Sciatic nerve (tissue), 2 donors: ENCODE measurements at places on chromosomes 3 and 15.

DNA sequence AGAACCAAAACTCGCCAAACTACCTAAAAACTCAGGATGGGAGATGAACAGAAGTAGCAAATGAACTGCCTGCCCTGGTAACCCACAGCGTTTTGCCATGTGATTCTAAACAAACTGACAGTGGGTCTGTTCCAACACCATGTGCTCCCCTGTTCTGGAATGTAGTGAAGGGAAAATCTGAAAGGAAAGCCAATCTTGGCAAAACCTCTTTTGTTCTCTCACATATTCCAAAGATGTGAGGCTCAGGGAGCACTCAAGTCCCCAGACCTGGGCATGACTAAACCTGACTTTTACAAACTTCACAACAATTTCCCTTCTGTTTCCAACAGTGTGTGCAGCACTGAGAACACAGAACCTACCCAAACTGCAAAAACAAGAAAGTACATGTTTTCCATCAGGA, 116.1 kb downstream of the IMPG2 start:
- no peak for DNase-seq

- no peak for DNase-seq
Observed at GRCh38 chr3:190486908-190487607, 26.8 kb upstream of the IL1RAP start.

- no peak for DNase-seq
Observed at GRCh38 chr3:14131134-14131533, 6.3 kb downstream of the TMEM43 start.

- no peak for DNase-seq
Observed at GRCh38 chr3:62611541-62612240, 238.3 kb upstream of the FEZF2 start.

DNA sequence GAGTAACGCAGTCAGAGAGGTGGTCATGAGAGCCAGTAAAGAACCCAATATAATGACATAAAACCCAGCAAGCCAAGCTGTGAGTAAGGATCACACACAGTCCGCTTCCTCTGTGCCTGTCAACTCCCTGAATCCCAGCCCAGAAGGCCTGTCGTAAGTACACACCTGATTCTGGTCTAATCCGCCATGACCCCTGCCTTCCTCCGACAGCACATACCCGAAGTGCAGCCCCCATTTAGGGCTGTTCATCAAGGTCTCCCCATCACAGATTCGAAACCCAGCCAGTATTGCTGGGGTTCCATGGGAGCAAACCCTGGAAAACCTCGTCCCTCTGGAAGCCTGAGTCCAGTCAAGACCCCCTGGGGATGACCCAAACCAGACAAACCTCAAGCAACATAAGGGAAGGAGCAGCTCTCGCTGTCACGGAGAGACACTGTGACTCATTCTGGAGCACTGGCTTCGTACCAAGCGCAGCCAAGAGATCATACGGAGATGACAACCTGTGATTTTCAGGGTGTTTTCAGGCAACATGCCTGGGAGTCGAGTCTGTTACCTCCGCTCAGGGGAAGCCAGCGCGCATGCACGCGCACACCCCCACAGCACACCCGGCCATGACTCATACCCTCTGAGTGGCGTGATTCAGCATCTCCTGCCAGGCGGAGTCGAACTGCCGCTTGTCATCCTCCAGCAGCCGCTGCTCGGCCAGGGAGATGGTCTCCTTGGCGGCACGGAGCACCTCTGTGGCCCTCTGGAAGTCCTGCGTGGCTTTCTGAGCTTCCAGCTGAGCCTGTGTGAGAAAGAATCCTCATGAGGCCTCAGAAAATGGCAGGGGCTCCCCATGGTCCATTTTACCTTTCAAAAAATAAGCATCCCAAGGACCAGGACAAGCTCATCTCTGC, 63.0 kb downstream of the SH3BP5 start:
- peak; percentile 91 for DNase-seq

DNA sequence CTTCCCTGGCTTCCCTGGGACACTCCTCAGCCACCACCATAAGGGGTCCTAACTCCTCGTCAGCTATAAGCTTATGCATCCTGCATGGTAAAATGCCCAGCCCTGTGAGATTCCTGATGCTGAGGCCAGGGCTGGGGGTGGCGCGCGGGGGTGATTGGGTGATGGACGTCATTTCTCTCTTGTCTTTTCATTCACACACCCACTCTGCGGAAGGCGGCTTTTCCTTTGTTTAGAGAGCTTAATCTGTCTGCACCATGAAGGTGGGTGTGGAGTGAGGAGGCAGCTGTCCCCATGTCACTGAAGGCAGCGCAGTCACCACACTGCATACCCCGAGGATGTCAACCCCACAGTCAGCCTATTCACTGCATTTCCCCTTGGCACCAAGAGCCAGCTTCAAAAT, 110.0 kb upstream of the NSMCE3 start:
- DNase-seq: no peak

GRCh38 chr3:51394541-51394940, 3.5 kb downstream of the RBM15B start:
- no peak for DNase-seq

GRCh38 chr15:52960283-52960682, 170.1 kb upstream of the ONECUT1 start:
- no peak for DNase-seq

DNA sequence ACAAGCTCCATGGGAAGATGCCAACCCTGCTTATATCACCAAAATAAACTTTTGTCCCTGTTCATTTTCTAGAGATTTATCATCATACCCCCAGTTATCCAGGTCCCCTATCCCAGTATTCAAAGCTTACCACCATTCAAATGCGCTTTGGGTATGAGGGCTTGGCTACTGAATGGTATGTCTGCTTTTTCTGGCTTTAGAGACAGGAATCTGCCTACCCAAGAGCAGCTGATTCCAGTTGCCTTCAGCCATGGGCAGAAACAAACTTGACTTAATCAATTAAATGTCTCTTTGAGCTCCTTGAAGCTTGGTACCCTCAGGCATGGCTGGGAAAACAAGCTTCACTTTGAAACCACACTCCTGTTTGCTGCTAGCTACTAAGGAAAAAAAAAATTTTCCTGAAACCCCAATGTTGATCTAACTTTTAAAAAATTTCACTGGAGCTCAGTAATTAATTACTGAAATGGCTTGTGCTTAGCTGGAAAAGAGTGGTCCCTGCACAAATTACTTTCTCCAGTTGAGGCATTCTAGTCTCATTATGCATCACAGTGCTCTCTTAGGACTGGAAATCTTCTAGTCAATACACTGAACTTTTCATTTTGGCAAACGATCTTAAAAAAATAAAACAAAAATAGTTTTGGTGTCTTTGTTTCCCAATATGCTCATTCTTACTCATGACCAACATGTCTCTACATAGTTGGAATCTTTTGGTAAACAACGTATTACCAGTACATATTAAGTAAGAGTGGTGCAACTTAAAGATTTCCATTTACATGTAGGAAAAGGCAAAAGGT, 242.8 kb downstream of the DTWD1 start:
- DNase-seq: no peak

DNA sequence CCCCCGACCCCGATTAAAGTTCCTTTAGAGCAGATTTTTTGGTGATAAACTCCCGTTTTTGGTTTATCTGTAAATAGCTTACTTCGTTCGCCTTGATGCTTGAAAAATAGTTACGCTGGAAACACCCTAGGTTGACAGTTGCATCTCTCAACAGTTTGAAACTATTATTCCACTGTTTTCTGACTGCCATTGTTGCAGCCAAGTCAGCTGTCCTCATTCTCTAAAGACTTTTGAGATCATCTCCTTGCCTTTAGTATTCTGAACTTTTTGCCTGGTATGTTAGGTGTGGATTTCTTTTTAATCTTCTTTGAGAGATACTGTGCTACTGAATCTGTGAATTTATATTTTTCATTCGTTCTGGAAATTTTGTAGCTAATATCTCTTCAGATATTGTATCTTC, 122.7 kb upstream of the NSMCE3 start:
- no peak for DNase-seq

DNA sequence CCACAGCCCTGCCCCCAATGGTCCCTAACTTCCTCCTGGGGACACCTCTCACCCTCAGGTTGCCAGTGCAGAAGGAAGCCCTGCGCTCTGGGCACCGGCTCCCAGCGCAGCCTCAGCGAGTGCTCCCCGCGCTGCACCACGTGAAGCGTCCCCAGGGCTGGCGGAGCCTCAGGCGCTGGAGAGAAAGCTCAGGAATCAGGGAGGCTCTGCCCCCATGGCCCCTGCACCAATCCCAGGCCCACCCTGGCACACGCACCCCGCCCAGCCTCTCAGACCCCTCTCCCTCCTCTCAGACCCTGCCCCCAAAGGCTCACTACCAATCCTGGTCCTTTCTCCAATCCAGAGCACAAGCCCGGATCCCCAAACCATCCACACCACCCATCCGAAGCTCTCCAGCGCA, 6.9 kb downstream of the COL7A1 start:
- DNase-seq: no peak

DNA sequence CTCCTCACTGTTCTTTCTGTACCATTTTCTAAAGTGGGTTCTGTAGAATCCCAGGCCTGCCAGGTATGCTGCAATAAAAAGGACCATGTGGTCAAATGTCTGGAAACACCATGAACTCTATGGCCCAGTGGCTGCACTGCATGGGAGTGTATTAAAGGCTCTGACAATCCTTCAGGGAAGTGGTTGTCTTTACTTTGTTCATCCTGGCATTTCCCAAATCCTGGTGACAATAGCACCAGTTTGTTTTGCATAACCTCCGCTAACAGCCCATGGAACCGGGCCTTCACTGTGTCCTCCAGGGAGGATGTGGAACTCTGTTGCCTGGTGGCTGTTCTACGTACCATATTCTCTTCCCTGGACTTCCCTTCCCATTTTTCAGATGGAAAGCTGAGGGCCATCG, 11.2 kb upstream of the DUSP7 start:
- DNase-seq: no peak

- DNase-seq: peak; percentile 42
Observed at GRCh38 chr3:126510308-126510910, 7.2 kb downstream of the UROC1 start.

DNA sequence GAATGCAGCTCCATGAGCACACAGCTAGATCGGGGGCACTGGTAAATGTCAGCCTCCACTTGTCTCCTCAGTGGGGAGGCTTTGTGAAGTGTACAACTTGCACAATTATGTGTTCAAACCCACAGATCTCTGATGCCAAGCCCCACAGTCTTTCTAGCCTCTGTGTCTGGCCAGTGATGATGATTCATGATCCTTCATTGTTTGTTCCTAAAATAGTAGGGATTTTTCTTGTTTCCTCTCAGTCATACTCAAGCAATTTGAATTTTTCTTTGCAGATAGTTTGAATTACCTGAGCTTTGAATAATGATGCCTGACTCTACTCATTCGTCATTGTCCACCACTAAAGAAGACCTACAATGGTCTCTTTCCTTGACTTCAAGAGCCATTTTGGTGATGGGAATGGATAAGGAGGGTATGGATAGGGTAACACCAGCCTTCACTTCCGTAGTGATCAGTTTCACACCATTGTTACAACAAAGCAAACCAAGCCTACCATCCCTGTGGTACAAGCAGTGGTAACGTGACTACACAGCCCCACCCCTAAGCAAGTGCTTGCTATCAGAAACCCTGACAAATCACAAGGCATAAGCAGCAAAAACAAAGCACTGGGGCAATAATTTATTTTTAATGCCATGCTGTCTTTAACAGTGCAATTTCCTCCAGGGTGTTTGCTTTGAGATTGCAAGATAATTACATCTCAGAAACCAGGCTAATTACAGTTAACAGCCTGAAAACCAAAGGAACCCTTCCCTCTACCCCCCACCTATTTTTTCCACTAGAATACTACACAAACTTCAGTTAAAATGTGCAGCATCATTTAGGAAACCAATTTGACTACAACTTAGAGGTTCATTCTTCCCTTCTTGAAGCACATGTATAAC, 114.1 kb upstream of the PPP2R3A start:
- DNase-seq: no peak

DNA sequence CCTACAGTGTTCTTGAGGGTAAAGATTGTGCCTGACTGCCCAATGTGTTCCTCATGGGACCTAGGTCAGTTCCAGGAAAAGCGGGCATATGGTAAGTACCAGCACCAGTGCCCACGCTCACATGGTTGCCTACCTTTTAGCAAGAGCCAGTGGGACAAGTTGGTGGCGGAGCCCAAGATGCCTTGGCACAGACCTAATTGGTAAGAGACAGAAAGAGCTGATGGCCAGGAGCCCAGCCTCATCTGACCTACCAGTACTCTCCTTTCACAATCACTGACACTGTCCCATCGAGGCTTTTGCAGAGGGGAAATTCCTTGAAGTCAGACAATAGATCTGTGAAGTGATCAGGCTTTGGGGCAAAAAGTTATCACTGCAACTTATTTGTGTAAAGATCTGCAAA, 98.4 kb upstream of the BCL6 start:
- no peak for DNase-seq

- no peak for DNase-seq
Observed at GRCh38 chr3:29746163-29746760, 465.4 kb downstream of the RBMS3 start.

- no peak for DNase-seq
Observed at GRCh38 chr15:90595763-90596155, 66.0 kb downstream of the CRTC3 start.

DNA sequence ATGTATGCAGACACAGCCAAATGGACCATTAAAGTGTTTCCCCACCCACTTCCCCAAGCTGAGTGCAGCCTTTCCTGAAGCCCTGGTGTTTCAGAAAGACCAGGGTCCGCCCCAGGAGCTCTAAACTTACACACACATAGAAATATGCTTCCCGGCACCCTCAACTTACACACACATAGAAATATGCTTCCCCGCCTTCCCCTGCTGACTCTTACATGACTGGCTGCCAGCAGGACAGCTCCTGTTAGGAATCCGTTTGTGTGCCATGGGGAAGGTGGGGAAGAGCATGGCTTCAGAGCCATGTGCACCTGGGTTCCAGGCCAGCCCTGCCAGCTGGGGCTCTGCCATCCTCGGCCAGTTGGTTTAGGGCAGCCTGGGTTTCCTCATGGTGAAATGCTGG, 3.6 kb downstream of the CLEC3B start:
- DNase-seq: no peak

- DNase-seq: no peak
Observed at GRCh38 chr15:64144192-64144564, 7.4 kb upstream of the SNX22 start.

DNA sequence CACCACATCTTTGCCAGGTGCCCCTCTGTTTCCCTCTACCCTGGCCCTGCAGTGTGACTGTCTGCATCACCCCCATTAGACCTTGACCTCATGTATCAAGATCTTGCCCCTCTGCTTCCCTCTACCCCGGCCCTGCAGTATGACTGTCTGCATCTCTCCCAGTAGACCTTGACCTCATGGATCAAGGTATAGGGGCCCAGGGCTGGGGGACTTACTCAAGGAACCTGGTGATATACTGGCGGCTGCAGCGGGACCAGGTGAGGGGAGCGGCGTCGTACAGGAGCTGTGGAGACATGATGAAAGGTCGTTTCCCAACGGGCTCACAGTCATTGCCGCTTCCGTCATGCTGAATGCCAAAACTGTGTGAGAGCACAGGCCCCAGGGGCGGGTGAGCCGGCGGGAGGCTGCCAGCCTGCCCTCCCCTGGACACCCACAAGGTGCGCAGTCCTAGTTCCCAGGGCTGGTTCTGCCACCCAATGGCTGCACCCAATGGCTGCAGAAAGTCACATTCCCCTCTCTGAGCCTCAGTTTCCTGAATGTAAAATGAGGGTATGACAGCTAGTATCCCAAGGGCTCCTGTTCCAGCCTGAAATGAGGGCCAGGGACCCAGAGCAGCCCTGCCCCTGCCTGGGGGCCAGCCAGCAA, 23.1 kb downstream of the ADAMTS7 start:
- no peak for DNase-seq

GRCh38 chr15:73050561-73051295, 1.5 kb upstream of the NEO1 start:
- DNase-seq: no peak
